ENCODE measurements at places on chromosomes 1 and 21. TPM values are rescaled to one million over a fixed set of nuclear protein-coding genes. Genes with fewer than 3 reads are reported as not detected.
A peak's percentile ranks its signal among the peaks of the same experiment; 100 is the strongest.

- no peak for DNase-seq
These were observed 98.2 kb downstream of the EPHB2 start for GRCh38 chr1:22808676-22809483.

DNA sequence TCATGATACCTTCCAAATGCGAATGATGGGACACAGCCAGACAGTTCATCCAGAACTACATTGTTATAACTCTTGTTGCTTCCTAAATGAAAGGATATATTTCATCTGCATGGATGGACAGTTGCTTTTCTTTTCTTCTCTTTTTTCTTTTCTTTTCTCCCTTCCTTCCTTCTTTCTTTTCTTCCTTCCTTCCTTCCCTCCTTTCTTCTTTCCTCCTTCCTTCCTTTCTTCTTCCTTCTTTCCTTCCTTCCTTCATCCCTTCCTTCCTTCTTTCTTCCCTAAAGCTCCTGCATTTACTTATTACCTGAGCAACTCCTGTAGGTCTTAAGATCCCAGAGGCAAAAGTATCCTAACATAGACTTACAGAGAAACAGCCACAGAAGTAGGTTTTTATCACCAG lies 221.6 kb downstream of the DUSP10 start:
- no peak for DNase-seq

GRCh38 chr1:214553142-214553710 lies 1.8 kb upstream of the PTPN14 start:
- no peak for DNase-seq

GRCh38 chr1:9183898-9184297 lies 50.7 kb upstream of the H6PD start:
- DNase-seq, result no peak

- no peak for DNase-seq
These were observed 11.2 kb downstream of the MINDY1 start for GRCh38 chr1:150995460-150995859.

DNA sequence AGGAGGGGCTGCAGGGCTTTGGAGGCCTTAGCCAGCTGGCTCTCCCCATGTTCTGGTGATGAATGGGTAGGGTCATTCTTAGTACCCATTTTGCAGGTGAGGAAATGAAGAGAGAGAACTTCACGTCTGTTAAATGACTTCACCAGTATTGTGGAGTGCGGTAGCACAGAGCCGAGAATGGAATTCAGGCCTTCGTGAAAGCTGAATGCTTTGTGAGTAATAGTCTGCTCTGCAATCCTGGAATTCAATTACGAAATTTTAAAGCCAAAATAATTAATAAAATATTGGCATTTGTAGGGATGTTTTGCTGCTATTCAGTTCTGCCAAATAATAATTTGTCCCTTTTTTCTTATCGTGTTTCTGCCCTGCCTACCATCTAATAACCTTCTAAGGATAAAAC lies 197.7 kb downstream of the GREM2 start:
- DNase-seq, result no peak

DNA sequence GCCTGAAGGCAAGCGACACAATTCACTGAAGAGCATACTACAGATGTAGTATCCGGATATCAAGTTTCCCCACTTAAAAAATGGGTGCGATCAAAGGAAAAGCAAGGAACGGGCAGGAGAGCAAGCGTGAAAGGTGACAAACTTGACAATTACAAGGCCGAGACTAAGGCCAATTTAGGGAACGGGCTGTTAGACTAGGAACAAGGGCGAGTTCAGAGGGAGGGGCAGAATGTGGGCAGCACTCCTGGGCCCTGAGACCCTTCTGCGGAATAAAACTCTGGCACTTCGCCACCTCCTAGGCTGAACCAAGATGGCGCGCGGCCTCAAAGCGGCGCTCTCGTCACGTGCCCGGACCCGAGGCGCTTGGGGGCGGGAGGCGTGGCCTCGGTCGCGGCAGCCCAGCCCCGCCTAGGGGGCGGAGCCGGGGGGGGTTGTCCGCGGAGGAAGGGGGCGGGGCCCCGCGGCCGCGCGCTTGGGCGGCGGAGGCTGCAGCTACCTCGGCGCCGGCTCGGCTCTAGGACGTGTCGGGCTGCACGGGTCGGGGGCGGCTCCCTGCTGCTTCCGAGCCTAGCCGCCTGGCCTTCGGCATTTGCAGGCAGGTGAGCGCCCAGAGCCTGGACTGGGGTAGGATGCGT lies at the start of gene PPFIA4:
PPFIA4 (plus strand) TSS at position 461 of the 635 bp plus-strand sequence. CDS start 12,518 bp downstream, outside the sequence.
- peak; percentile 95 for DNase-seq

GRCh38 chr1:226618380-226618779 lies 69.8 kb downstream of the STUM start:
- peak; percentile 59 for DNase-seq

DNA sequence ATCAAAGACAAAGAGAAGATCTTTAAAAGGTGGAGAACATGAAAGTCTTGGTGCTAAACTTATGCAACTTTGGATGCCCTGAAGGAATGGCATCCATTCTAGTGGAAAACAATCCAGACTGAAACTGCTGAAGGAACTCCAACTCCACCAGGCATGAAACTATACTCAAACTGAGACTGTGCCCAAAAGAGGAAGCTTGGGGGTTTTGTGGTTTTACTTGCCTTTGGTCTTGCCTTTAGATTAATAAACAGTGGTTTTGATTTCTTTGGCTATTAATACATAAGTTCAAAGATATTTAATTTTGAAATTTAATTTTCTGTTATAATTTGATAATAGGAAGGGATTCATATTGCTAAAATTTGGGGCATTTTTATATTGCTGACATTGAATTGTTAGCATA lies 17.4 kb upstream of the SLC30A10 start:
- DNase-seq, result no peak

GRCh38 chr1:218546314-218546713 lies 201.2 kb downstream of the TGFB2 start:
- no peak for DNase-seq

GRCh38 chr1:43143441-43143888 lies 28.6 kb downstream of the EBNA1BP2 start:
- DNase-seq, result no peak

DNA sequence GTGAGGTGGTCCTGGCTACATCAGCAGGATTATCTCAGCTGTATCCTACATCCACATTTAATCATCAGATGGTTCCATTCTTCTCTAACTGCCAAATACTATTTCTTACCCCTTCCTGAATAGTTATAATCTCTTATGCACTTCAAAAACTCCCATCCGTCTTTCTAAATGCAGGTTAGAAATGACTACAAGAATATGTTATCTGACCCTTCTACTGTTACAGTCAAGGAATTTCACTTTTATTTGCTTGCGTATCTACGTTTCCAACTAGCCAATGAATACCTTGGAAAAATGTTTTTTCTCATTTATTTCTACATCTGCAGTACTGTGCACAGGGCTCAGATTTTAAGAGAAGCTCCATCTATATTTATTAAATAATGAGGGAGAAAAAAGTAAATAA lies 709.9 kb downstream of the KCNT2 start:
- no peak for DNase-seq

GRCh38 chr1:159229260-159229885 lies 24.7 kb downstream of the ACKR1 start:
- DNase-seq, result no peak

DNA sequence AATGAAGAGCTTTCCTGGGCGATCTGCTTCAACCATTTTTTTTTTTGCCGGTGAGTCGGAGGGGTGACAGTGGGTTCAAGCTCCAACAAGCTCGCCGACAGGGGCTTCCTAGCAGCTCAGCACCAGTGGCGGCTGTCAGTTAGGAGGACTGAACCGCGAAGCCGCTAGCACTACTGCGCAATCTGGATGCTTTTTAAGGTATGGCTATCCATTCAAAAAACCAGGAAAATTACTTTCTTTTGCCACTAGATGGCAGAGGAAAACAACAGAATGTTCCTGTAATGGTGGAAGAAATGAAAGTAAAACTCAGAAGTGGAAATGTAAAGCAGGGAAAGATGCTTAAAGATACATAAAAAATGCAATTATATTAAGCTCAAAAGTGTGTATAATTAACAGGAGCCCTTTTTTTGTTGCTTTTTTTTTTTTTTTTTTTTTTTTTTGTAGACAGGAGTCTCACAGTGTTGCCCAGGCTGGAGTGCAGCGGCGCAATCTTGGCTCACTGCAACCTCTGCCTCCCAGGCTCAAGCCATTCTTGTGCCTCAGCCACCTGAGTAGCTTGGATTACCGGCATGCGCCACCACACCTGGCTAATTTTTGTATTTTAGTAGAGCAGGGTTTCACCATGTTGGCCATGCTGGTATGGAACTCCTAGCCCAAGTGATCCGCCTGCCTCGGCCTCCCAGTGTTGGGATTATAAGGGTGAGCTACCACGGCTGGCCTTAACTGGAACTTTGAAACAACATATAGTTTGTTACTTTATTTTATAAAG lies 8.5 kb downstream of the KYAT3 start:
- no peak for DNase-seq

- DNase-seq, result no peak
These were observed 251.5 kb downstream of the SIPA1L2 start for GRCh38 chr1:232378266-232379062.

GRCh38 chr1:19758227-19758830 lies 41.4 kb downstream of the TMCO4 start:
- no peak for DNase-seq

GRCh38 chr1:112803906-112804762 lies 89.0 kb upstream of the PPM1J start:
- no peak for DNase-seq

- no peak for DNase-seq
These were observed 240.3 kb downstream of the OLFM3 start for GRCh38 chr1:101756411-101756810.

DNA sequence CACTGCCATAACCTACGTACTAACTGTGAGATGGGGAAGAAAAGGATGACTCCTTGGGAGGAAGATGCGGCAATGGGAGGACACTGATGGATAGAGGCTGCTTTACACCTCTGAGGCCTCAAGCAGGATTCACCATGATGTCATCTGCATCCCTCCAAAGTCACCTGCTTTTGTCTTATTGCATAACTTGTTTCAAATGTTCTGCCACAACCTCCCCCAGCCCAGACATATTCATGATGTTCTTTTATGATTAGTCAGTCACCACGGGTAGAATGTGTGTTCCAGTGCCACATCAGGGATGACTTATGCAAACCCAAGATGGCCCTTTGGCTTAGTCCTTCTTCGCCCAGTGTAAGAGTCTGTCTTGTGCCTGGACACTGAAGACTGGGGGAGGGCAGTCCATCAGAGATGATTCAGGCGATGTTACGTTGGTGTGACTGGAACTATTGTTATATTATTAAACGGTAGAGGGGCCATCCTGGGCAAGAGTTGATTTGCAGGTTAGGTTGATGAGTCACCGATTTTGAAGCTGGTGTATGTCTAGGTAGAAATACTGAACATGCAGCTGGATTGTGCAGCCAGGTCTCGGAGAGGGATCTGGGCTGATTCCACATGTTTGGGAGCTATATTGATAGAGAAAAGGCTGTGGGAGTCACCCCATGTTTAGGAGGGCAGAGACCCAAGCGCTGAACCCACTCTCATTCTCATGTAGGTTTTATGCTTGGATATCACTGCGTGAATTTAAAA lies 32.6 kb downstream of the RYR2 start:
- DNase-seq, result no peak

DNA sequence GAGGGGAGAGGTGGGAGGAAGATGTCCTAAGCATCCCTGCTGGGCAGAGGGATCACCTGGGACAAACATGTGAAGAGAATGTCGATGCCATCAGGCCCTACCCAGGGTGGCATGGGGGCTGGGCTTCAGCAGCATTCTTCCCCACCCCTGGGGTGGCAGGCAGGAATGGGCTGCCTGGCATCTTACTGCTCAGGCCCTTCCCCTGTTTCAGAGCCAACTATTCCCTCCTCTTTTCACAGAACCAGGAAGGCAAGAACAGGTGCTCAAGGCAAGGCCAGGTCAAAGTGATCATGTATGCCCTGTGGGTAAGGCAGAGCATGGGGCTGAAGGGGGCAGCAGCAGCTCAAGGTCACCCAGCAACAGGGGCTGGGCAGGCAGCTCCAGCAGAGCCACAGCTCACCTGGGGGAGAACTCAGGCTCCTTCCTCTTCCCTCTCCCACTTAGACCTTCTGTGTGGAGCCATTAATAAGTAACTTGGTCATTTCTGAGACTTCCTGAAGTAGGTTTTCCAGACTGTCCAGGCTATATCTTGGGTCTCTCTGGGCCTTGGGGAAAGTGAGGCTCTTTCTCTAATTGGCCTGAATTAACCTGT lies 56.4 kb downstream of the ELK4 start:
- no peak for DNase-seq

- DNase-seq, result no peak
These were observed 103.3 kb downstream of the RABGAP1L start for GRCh38 chr1:174262349-174263241.

DNA sequence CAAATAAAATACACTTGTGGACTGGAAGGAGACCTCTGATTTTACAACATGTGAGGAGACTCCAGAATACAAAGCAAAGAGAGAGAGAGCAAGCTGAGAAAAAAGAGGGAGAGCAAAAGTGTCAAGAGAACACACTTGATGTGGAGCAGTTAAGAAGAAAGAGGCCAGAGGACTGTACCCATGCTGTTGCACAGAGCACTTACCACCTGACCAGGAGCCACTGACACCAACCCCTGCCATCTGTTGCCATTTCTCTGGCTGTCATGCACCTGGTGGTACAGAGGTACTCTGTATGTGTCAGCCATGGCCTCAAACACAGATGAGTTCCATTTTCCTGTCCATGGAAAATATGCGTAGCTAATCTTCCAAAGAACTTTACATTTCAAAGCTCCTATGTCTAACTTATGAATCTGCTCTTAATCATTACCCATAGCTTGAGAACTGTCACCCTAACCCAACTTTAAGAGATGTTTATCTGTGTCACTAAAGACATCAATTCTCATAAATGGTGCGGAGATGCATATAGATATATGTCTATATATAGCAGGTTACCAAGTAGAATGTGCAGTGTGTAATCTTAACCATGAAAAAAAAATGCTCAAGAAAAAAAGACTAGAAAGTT lies 32.8 kb upstream of the ABCD3 start:
- DNase-seq, result no peak

DNA sequence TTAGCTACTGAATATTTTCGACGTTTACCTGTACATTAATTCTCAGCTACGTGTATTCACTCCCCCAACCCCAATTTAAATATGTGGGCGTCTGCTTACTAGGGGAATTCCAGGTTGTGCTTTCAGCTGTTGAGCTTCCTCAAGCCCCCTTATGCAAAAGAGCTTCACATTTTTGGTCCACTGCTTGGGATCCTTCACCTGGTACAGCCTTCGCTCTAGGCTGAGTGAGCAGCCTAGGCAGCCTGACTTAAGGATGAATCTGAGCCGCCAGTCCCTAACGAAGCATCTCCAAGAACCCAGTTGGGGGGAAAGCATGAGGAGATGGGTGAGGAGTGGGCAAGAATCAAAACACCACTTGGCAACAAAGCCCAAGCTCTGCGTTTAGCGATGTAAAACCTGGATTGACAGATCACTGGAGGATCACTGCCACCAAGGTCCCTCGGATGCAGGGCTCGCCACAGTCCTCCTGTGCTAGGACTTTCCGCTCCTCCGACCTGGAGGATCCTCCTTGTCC lies 674 bp downstream of the BCL10 start:
- DNase-seq, result no peak

Gene GUCA2B
- total RNA-seq, result not detected

Gene PGM1
- total RNA-seq, result 199 TPM

Gene HRNR
- not detected for total RNA-seq

Gene RHBG
- not detected for total RNA-seq

Gene COL18A1
- 77.0 TPM for total RNA-seq

Gene NOTCH2NLA
- 16.8 TPM for total RNA-seq

Gene THEM5
- total RNA-seq, result not detected

Gene HAPLN2
- 0.43 TPM for total RNA-seq

Gene FAM151A
- total RNA-seq, result 0.22 TPM

Gene SYT11
- 24.4 TPM for total RNA-seq

Gene GABRD
- total RNA-seq, result 1.1 TPM

Gene DNASE2B
- total RNA-seq, result not detected

Gene C1orf226
- total RNA-seq, result 2.0 TPM
